ENCODE measurements at places on chromosomes 12 and 14.
A peak's percentile ranks its signal among the peaks of the same experiment; 100 is the strongest.

DNA sequence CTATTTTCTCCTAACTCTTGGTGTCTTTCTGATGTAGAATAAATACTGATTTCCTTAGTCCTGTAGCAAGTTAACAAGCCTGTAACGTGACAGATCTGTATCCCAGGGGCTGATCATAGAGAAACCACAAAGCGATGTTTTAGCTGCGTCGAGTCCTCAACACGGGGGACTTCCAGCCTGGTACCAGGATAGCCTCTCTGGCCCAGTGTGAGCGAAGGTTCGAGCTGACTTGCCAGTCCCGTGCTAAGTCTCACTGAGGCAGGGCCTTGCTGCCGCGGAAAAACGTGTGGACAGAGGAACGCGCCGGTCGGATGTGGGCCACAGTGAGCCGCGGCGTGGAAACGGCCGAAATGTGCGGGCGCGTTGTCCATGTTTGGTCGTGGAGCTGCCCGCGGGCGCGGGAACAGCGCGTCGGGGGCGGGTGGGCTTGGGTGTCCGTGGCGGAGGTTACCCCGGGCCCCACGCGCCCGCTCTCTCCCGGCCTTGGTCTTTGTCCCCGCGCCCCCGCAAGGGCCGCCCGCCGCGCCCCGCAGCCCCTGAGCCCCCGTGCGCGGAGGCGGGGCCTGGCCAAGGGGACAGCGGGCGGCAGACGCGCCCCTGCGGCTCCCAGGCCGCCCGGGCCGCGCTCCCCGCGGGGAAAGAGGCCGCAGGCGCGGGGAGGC lies 531 bp upstream of the EML1 start:
- peak; percentile 23 for DNase-seq

DNA sequence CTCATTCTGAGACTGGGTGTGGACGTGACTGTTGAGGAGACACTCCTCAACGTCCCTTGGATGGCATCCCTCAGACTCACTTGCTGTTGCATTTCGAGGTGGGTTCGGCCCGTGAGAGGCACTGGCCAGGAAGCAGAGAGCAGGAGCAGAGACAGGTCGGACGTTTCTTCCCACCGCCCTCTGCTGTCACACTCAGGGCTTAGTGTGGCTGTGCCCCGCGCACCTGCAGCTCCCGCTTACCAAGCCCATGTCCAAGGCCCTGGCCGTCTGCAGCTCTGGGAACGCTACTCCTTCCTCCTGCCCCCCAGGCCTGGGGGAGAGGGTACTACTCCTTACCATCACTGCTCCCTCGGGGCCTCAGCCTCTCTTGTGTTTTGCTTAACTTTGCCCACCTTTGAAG lies 29.8 kb upstream of the PIWIL1 start:
- no peak for DNase-seq

GRCh38 chr12:57454566-57455373 lies at the start of gene INHBE:
INHBE (plus strand) TSS chr12:57455307; CDS start chr12:57455537, 230 bp downstream.
- peak; percentile 99 for DNase-seq

DNA sequence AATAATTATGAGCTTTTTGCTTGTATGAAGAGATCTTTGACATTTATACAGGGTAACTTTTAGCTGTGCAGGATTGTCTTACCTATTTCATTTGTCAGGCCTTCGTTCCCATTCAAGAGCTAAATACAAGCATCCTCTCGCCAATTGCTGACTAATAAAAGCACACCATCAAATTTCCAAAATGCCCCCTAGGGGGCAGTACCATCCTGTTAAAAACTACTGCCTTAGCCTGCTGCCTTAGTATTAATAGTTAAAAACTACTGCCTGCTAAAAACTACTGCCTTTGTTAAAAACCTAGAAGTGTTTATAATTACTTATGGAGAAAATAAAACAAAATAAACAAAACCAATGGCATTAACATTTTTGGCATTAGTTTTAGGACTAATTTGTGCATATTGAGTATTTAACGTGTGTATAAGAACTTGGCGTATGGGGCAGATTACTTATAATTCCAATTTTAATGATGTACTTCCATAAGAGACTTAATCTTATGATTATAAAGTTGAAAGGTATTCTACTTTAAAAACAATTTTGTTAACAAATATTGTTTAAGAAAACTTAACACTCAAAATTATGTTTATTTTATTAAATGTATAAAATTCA lies 3.0 kb upstream of the IFI27L2 start:
- DNase-seq = peak; percentile 65
